M059J (cell line): ENCODE measurements at places on chromosomes 6 and 20.

DNA sequence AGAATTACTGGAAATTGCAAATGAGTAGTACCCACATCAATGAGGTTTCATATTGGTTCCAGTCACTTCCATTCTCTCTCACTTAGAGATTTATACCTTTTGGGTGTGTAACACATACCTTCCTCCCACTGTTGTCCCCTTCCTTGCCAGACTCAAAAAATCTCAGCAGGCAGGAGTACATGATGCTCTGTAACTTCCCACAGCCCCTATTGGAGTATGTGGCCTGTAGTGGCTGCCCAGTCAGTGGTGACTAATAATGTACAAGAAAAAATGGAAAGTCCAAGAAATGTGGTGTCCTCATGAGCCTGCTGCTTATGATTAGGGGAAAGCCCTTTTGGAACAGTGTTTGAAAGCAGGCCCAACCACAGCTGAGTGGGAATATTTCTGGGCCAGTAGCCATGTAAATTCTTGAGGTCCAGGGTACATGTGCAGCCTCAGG lies 312.0 kb downstream of the ZFAND3 start:
- DNase-seq, result peak; percentile 93

GRCh38 chr6:148261470-148261869 lies 81.2 kb upstream of the SASH1 start:
- DNase-seq, result no peak

DNA sequence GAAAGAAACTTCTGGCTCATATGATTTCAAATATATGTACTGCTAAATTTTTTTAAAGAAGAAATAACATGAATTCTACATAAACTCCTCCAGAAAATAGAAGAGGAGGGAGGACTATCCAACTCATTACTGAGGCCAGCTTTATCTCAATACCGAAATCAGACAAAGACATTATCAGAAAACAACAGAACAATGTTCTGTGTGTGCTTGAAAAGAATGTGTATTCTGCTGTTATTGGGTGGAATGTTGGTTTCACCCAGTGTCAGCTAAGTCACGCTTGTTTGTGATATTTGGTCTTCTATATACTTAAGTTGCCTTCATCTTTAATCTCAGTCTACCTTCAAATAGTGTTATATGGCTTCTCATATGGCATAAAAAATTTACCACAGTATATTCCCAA lies 18.6 kb upstream of the ELOVL2 start:
- no peak for DNase-seq

GRCh38 chr6:31794294-31794865 lies 1.2 kb downstream of the VARS1 start:
- peak; percentile 48 for DNase-seq

- DNase-seq, result peak; percentile 60
These were observed 122.2 kb downstream of the FYN start for GRCh38 chr6:111750753-111751673.

- DNase-seq, result peak; percentile 35
These were observed 9.2 kb upstream of the GHRH start for GRCh38 chr20:37270576-37271420.

DNA sequence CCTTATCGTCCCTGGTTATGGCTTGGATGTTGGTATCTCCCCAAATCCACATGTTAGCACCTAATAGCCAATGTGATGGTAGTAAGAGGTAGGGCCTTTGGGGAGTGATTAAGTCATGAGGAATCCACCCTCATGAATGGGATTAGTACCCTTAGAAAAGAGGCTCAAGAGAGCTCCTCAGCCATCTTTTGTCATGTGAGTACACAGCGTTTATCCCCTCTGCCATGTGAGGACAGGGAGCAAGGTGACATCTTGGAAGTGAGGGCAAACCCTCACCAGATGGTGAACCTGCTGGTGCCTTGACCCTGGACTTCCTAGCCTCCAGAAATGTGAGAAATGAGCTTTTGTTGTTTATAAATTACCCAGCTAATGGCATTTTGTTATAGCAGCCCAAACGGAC lies 16.1 kb upstream of the SIRPB2 start:
- no peak for DNase-seq

DNA sequence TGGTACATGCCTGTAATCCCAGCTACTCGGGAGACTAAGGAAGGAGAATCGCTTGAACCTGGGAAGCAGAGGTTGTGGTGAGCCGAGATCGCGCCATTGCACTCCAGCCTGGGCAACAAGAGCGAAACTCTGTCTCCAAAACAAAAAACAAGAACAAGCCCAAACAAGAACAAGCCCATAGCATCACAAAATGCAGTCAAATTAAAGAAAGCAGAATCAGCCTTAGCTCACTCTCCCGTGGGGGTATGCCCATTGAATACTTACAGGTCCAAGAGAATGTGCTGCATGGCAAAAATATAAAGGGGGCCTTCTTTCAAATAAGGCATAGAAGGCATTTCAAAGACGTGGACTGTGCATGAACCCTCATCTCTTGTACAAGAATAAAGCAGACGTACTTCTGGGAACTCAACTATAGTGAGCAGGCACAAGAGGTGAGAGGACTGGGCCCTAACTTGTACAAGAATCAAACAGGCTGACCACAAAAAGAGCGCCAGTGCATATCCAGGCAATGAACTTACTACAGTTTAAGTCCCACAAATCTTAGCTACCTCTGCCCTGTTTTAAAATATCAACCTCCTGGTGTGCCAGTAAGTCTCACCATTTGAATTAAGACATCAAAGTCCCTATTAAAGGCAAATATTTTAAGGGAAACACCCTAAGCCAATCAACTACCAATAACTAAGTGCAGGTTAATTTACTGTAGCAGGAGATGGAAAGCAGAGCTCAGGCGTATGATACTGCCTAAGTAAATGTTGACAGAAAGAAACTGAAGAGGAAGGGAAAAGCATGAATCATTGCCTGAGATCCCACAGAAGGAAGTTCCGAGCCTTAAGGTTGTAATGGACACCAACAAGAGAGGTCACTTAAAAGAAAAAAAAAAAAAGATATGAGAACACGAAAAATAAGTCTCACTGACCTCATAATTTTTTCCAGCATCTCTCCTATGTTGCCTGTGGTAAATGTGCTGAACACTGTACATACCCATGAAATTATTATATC lies 37.4 kb downstream of the TOMM6 start:
- no peak for DNase-seq

DNA sequence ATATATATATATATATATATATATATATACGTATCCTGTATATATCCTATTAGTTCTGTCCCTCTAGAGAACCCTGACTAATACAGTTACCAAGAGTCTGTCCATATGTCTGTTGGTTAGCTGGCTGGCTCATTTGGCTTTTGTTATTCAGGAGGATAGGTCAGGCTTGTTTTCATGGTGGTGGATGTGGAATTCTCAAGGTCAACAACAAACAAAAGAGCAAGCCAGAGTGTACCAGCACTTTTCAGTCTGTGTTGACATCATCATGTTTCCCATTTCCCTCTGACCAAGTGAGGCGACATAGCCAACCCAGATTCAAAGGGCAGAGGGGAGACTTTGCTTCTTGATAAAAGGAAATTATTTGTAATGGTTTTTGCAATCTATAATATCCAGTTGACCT lies 88.5 kb upstream of the PTCHD4 start:
- DNase-seq, result no peak

GRCh38 chr6:146937316-146937715 lies 266.9 kb upstream of the STXBP5 start:
- no peak for DNase-seq

DNA sequence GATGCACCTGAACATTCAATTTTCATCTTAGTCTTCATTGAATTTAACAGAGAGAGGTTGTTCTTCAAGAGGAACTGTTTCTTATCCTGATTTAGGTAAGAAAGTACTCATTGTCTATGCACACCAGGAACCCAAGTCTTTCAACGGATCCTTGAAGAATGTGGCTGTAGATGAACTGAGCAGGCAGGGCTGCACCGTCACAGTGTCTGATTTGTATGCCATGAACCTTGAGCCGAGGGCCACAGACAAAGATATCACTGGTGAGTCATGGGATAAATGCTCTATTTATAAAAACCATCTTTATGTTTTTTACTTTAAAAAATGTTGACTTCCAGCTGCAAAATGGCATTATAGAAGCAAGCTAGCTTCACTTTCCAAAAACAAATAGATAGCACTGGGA lies 10.2 kb downstream of the NQO2 start:
- DNase-seq, result peak; percentile 64

GRCh38 chr6:135115834-135116233 lies 61.2 kb upstream of the HBS1L start:
- no peak for DNase-seq

GRCh38 chr6:10558565-10558964 lies 37.4 kb downstream of the GCNT2 start:
- no peak for DNase-seq

DNA sequence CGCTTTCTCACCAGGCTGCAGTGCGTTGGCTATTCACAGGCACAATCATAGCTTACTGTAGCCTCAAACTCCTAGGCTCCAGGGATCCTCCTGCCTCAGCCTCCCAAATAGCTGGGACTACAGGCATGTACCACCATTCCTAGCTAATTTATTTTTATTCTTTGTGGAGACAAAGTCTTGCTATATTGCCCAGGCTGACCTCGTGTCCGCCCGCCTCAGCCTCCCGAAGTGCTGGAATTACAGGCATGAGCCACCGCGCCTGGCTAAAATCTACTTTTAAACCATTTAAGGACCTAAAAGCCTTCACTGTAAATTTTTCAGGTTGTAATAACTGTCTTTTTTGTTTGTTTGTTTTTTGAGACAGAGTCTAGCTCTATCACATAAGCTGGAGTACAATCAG lies 15.2 kb downstream of the SAMHD1 start:
- no peak for DNase-seq
